Glomerular endothelial cell (primary cell): ENCODE measurements at places on chromosomes 5 and 9. TPM values are rescaled to one million over a fixed set of nuclear protein-coding genes. Genes with fewer than 3 reads are reported as not detected.

DNA sequence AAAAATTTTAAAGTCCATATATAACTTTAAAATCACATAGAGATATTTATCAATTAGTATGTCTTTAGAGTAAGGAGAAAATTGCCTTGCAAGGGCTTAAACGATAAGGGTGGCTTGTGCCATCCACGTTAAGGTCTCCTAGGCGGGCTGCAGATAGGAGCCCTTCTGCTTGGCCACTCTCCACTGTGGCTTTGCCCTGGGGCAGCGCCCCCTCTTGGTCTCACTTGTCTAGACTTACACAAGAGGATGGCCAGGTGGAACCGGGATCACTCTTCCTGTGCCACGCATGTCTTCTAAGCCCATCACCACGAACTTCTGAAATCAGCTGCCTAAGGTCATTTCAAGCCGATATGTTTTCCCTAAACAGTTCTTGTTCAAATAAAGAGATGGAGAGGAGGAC, 2.9 kb downstream of the FPGS start:
- DNase-seq: no peak

DNA sequence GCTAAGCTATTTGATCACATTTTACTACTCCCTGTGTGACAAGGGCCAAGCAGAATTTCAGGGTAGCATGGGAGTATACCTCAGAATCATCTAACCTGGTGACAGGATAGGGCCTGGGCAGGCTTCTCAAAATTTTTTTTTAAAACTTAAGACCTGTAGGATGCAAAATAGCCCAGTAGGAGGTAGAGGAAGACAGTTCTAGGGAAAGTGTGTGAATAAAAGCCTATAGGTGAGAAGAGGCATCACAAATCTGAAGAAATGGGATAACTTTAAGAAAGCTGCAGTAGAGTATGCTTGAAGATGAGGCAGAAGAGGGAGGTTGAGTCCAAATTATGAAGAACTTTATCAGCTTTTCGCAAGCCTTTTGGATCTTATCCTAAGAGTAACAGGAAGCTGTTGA, 32.3 kb downstream of the CNTRL start:
- no peak for DNase-seq

DNA sequence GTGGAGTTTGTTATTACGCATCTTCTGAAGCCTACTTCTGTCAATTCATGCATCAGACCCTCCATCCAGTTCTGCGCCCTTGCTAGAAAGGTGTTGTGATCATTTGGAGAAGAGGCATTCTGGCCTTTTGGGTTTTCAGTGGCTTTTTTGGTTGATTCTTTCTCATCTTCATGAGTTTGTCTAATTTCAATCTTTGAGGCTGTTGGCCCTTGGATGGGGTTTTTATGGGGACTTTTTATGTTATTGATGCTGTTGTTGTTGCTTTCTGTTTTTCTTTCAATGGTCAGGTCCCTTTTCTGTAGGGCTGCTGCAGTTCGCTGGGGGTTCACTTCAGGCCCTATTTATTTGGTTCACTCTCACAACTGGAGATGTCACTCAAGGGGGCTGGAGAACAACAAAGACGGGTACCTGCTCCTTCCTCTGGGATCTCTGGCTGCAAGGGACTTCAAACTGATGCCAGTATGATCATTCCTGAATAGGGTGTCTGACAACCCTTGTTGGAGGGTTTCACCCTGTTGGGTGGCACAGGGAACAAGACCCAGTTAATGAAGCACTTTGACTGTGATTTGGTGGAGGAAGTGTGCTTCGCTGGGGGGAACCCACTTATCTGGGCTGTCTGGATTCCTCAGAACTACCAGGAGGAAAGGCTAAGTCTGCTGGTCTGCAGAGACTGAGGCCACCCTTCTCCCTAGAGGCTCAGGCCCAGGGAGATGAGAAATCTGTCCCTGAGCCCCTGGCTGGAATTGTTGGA, 226.7 kb upstream of the PTGER4 start:
- no peak for DNase-seq

DNA sequence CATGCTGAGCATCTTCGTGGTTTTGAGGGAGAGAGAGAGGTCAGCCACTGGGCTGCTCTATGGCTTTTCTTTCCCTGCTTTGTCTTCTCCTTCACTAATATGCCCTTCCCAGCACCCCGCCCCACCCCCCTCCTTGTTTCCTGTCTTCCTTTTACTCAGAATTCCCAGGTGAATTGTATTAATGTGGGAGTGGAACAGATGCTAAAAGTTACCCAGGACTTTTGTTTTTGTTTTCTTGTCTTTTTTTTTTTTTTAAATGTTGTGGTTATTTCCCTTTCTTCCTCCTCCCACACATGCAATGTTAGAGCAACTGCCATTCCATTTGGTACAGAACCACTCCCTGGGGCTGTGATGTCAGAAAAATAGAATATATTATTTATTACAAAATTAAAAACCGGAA, 442.7 kb upstream of the CD180 start:
- no peak for DNase-seq

DNA sequence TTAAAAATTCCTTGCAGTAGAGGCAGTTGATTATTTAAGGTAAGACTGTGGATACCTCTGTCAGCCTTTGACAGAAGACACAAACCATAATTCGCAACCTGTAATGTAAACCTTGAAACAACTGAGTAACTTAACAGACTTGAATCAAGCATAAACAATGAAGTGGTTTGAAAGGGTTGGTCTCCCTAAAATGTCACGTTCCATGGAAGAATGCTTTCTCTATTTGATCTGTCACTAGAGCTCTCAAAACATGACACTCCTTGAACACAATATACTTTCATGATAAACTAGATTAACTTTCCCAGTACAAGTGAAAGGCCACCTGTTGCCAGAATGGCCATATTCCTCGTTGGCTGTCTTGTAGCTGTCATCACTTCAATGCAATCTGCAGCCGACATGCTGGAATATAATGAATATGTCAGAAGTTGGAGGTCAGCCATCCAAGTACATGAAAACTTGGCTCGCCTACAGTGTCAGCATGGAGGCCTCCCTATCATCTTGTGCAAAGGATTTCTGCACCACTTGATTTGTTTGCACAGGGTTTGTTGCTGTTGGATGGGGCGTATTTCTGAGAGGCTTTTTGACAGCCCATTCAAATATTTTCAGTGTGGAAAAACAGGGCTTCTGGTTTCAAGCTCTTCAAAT, 228.0 kb downstream of the TLE4 start:
- no peak for DNase-seq

- DNase-seq: no peak
These were observed 45.1 kb downstream of the PRRT1B start for GRCh38 chr9:131590449-131590848.

The LRRC8A gene
- total RNA-seq: 114 and 116 TPM in 2 replicates

GRCh38 chr5:107567901-107568671, 102.7 kb downstream of the EFNA5 start:
- DNase-seq: no peak

- no peak for DNase-seq
These were observed 36.2 kb upstream of the ADAM19 start for GRCh38 chr5:157611571-157612476.

DNA sequence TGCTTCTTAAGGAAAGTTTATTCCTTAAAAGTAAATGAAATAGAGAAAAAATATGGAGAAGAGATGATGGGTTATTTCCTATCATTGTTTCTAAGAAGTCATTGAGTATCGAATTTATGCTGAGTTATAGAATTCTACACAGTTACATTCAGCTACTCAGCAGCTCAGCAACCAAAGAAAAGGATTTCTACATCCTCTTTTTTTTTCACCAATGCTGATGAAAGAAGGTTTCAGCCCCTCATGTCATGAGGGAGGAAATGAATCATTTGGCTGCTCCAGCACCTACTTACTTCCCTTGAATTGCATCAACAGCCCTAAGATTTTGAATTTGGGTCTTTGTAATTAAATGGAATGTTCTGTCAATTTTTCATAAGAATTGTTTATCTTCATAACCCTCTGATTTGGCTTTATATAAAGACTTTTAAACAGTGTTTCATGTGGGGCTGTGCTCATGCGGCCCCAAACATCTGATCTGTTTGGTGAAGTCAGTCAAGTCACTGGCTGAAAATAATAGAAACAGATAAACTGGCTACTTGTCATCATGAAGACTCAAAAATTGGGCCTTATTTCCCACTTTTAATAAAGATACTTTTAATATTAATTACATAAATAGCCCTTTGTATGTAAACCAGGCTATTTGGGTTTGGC, 18.5 kb upstream of the SNX2 start:
- DNase-seq: no peak

The ANKRD20A1 gene
- 0.24 and 0.58 TPM in 2 replicates for total RNA-seq

DNA sequence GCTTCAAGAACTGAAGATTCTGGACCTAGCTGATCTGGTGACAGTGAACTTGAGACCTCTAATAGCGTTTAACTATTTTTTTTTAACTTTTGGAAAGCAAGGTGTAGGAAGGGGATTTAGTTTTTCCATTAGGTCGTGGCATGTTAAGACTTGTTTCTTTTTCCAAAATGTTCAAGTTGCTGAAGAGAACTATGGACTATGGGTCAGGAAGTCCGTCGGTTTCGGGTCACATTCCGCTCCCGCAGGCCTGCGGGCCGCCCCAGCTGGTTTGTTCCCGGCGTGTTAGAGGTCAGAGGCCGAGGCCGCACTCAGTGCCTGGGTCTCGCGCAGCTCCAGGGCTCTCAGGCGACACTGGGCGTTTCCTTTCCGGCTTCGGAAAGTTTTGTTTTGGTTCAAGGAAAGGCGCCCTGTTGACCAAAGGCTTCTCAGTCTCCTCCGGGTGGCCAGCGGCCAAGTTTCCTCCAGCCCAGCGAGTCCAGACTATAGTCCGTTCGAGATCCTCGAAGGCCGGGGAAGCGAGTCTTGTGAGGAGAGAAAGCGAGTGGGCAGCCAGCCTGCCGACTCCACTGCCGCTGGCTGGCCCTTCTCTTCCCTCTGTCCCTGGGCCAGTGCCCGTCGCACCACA, 586 bp upstream of the FCHO2 start:
- DNase-seq: no peak

GRCh38 chr9:134026581-134026980, 1.3 kb downstream of the BRD3OS start:
- no peak for DNase-seq

GRCh38 chr5:119329666-119330065, 26.2 kb upstream of the TNFAIP8 start:
- DNase-seq: no peak

DNA sequence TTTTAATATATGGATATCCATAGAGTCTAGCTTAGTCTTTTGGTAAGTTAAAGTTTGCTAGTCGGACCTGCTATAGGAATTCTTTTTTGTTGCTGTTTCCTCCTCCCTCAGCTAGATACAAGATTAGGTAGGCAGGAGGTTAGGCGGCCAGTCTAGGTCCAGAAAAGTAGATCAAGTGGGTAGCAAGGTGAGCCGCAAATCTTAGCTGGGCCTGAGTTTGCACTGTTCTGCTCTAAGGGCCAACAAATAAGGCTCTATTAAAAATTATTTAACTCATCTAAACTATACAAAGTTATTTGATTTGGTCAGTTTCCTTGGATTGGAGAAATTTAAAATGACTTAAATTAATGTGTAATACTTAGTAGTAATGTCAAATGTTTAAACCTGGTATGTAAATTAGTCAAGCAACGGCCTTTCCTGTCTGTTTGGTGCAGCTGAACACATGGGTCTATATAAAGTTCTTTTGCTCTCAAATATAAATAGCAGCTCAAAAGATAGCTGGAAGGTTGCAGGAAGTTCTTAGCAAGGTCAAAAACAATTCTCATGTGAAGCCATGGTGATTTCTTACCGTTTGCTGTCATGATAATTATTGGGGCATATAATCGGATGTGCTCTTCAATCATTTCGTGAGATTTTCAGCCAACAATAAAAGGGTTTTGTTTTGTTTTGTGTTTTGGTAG, 72.0 kb downstream of the PRKACG start:
- DNase-seq: no peak

The IL7R gene
- 0.82 and 6.0 TPM in 2 replicates for total RNA-seq

GRCh38 chr5:147426640-147427327, 83.1 kb downstream of the DPYSL3 start:
- DNase-seq: no peak

DNA sequence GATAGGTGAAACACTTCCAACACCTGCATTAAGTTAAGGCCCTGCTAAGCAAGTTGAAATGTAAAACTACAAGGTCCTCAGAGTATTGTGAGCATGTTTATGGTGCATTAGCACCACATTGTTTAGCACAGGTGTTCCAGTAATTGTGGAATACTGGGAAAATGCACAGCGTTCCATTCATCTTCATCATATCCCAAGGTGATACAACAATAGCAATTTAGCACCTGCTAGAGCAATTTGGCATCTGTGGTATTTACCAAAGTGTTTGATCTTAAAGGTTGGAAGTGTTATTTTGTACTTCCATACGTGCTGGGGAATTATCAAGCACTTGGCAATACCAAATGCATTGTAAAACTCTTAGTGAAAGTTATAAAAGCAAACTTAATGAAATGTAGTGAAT, 266.8 kb downstream of the CYLC2 start:
- DNase-seq: no peak

The ATP10B gene
- total RNA-seq: under 0.01 TPM in 1 of 2 replicates, not detected in the other

The IFNA2 gene
- total RNA-seq: not detected in 2 replicates

- DNase-seq: no peak
These were observed 745 bp upstream of the CLTA start for GRCh38 chr9:36189976-36190375.

GRCh38 chr9:2291980-2292704, 277.0 kb downstream of the SMARCA2 start:
- DNase-seq: no peak

DNA sequence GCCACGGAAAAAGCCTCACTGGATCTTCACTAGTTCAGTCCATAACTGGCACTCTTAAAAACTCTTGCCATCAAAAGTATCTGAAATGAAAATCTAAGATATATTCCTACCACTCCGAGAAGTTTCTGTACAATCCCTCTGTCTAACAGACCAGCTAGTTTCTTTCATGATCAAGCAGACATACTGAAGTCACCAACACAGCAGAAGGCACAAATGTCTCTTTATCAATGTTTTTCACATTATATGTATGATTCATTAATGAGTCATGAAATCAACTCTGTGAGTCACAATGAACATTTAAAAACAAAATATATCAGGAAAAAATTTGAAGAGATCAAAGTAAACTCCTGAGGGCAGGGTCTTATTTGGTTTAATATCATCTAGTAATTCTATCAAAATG, 50.8 kb downstream of the F2R start:
- no peak for DNase-seq

GRCh38 chr5:56984445-56984844, 32.5 kb upstream of the MIER3 start:
- no peak for DNase-seq

DNA sequence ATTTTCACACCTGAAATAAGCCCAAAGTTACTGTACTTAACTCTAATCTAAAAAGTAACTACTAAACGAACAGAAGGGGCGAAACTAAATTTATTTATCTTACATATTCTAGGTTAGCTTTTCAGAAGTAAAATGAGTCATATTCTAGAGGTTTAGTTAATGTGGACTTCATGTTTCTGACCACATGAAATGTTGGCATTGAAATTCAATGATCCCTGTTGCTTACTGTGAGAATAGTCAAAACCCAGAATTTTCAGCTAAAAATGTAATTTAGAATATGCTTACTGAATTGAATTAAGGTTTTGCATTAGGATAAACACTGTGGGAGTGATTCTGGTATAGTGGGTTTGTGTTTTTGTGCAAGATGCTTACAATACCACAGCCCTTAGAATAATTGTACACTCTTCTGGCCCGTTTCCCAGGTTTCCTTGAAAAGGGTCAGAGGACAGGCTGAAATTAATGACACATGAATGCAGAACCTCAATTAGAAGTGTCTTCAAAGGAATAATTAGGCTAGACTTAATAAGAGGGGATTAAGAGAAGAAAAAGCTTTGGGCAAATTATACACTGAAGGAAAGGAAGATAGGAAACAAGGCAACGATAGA, 1.4 kb upstream of the SNX18 start:
- DNase-seq: no peak
